ENCODE measurements at places on chromosomes 1 and 21. TPM values are rescaled to one million over a fixed set of nuclear protein-coding genes. Genes with fewer than 3 reads are reported as not detected.

Gene OR10Z1
- total RNA-seq = not detected

Gene TDRD5
- total RNA-seq = 2.7 TPM

Gene CENPF
- 15.6 TPM for total RNA-seq

Gene SYDE2
- total RNA-seq = 2.3 TPM

- DNase-seq = no peak
Measured at GRCh38 chr1:194014014-194014413, 827.6 kb upstream of the B3GALT2 start.

- no peak for DNase-seq
Measured at GRCh38 chr1:190597294-190597693, 119.6 kb upstream of the BRINP3 start.

DNA sequence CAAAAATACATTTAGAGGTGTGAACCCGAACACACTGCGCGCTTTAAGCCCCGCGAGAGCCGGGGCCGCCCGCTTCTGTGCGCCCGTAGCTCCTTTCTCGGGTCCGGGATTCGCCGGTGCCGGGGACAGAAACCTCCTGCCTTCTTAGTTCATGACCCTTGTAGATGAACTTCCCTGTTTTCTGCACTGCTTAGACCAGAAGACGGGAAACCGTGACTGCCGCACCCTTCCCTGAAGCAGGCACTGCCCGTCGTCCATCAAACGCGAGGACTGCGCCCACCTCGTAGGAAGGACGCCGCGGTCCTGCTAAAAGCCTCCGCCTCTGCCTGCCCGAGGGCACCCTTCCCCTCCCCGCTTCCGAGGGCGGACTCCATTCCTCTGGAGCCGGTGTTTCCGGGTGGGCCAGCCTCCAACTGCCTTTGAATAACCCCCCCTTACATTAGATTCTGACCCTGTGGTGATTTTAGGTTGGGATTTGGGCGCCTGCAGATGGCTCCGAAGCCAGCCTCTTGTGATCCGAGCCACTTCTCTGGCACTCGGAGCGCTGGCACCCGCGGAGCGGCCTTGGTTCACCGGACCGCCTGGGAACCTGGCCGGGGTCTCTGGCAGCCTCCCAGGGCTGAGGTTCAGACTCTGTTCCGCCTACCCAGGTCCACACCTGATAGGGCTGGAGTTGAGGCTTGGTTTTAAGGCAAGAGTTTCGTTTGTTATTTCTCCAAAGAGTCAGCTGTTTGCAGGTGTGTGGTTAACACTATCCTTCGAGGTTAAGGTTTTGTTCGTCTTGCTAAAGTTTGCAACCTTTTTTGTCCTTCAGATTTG lies 1.2 kb upstream of the PTTG1IP start:
- DNase-seq = no peak

DNA sequence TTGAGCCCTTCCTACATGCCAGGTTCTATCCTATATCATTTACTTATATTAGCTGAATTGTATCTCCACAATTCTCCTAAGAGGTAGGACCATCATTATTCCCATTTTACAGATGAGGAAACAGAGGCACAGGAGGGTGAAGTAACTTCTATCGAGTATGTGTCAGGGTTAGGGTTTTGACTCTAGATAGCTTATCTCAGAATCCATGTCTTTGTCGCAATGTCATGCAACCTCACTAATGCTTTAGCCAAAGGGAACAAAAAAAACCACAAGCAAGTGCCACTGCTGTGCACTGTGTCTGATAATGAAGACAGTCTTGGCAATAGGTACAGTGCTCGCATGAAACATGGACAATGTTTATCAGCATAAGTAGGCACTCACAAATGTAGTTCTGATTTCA lies 95.4 kb upstream of the CLDN14 start:
- no peak for DNase-seq

- no peak for DNase-seq
Measured at GRCh38 chr1:93002781-93003180, 41.5 kb upstream of the DIPK1A start.

GRCh38 chr1:88056881-88057280 lies 627.2 kb upstream of the PKN2 start:
- DNase-seq = no peak

DNA sequence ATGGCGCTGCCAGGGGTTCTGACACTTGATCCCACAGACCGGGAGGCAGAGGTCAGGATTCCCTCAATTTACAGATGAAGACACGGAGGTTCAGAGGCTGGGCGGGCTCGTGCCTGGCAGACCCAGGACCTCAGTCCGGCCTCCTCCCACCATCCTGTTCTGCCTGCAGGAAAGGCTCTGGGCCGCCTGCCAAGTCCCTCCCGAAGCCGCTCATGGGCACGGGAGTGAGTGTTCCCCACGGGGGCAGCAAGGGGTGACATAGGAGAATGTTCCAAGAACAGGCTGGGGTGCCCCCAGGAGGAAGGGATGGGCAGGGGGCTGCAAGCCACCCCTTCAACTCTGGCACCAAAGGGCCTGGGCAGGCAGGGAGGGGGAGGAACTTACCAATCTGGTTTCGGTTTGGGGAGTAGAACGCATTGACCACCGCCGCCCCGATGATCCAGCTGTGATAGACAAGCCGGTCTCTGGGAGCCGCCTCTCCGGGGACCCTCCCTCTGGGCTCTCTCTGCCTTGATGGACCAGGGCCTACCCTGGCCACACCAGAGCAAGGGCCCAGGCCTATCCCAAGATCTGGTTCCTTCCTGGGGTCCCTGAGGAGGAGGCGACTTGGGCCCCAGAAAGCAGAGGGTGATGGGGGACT lies 7.5 kb downstream of the PRXL2B start:
- DNase-seq = no peak

DNA sequence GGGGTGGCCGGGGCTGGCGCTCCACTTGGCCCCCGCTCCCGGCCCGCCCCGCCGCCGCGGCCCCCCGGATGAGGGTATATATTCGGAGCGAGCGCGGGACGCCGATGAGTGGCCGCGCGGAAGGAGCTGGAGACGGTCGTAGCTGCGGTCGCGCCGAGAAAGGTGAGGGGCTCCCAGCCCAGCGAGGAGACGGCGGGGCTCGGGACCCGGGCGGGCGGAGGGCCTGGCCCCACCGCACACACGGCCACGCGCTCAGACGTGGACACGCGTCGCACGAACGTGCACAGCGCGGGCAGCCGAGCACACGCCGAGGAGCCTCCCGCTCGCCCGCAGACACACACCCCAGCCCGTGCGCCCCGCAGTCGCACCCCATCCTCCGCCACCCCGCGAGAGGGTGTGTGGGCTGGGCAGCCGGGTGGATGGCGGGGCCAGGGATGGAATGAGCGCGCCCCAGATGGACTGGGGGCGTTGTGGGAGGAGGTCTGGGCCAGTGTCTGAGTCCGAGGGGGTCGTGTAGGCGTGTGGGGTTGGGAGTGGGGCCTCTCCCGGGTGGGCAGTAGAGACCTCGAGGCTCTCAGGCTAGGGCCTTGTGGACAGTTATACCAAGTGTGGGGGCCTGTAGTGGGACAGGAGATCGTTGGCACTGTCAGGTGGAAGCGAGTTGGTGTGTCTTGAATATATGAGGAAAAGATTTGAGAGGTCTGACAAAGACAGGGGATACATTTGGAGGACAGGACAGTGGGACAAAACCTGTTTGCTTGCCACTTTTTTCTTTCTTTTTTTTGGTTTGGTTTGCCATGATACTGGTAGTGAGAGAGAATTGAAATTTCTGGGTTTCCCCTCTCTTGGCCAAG lies at the start of gene UAP1:
Gene UAP1 (plus strand): TSS at position 107 of the 854 bp plus-strand sequence. CDS start 4,347 bp downstream, outside the sequence.
- DNase-seq = no peak

- no peak for DNase-seq
Measured at GRCh38 chr1:31010086-31010989, 55.2 kb downstream of the PUM1 start.

Measured in occipital lobe (tissue), 3 donors.